ENCODE measurements at places on chromosomes 7 and 10.

- no peak for DNase-seq
Measured at GRCh38 chr10:43857206-43857930, 208.7 kb upstream of the ZNF32 start.

DNA sequence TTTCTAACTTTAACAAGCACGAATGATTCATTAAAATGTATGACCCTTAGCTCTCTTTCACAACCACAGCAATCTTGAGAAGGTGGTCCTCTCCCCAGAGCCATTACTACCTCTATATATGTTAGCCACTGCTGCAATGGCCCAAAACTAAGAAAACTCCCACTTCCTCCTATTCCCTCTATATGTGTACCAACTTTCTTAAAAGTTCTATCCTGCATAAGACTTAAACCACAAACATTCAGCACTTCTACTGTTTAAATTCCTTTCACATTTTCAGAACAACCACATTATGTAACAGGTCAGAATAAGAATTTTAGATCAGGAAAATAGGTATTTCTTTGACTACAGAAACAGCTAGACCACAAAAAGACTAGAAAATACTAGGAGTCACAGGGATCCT lies 36.2 kb downstream of the WASL start:
- DNase-seq: no peak

- no peak for DNase-seq
Measured at GRCh38 chr10:30821994-30822692, 192.6 kb upstream of the LYZL2 start.

DNA sequence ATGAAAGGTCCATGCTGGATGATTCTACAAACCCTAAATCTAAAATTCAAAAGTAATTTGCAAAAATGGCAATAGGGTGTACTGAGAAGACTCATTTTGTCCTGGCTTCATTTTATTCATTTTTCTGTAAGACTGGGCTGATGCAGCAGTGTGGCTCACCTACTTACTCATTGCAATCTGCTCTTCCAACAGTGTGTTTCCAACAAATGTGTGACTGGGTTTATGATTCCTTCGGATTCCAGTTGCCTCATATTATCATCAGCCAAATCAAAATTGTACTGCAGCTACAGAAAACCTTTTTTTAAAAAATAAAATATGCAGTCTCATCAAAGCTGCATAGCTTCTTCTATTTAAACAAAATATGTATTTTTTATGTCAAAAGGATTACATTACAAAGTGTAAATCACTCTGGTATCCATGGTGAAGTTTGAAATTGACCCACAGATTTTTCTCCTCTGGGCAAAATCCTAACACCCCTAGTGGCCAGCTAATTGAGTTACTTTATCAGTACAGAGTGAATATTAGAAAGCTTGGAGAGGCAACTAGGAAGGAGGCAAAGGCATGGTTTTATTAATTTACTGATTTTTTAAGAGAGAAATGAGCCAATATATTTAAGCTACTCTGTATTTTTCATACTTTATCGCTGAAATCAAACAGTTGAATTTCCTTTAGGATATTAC lies 390.3 kb downstream of the MAGI2 start:
- DNase-seq: no peak

GRCh38 chr7:2313450-2314208 lies 612 bp downstream of the SNX8 start:
- DNase-seq: no peak

DNA sequence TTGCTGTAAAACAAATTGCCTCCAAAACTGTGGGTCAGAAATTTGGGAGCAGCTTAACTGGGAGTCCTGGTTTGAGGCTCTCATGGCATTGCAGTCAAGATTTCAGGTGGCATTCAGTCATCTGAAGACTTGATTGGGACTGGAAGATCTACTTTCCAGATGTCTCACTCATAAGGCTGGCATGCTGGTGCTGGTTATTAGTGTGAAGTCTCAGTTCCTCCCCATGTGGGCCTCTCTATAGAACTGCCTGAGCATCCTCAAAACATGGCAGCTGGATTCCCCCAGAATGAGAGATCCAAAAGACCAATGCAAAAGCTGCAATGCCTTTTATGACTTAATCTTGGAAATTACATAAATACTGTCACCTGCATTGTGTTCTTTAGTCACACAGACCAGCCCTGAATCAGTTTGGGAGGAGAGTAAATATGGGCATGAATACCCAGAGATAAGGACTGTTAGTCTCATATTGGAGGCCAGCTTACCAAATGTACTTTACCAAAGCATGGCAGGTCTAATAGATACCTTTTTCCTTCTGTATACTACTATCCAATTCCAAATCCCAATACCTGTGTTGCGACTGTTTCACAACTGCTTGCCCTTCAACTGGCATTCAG lies 6.5 kb upstream of the HERPUD2 start:
- no peak for DNase-seq

GRCh38 chr10:8026349-8027259 lies 27.9 kb upstream of the GATA3 start:
- no peak for DNase-seq

DNA sequence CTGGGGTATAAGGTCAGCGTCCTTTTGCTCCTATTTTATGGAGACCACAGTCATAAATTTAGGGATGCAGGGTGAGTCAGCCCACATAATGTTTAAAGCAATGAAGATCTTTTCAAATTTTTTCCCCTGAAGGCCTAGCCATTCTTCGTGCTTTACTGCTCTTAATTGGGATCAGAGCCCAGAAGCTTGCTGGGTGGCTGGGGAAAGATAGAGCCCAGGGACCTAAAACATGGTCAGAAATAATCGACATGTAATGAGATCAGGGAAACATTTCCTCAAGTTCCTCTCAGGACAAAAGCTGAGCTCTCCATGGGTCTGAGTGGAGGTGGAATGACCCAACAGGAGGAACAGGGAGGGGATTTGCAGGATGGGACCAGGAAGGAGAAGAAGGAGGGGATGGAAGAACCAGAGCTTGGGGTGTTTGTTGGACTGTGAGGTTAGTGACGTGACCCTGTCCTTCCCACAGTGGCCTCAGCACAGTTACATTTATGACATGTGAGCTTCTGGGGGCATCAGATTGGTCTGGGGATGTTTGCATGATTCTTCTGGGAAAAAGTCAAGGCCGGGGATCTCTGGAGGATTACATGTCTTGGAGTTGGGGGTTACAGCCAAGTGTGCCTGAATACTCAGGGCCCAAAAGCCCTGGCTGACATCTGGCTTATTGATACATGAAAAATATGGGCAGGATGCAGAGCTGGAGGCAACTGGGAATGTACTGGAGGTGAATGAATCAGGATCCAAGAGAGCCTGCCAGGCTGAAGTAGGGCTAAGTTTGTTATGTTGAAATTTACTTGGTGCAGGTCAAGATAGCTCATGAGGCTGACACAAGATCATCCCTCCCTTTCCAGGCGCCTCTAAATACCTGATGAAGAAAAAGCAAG lies 477.9 kb downstream of the RPS24 start:
- DNase-seq: no peak

- no peak for DNase-seq
Measured at GRCh38 chr10:106780632-106781031, 383.9 kb downstream of the SORCS1 start.

GRCh38 chr10:48215486-48216203 lies 58.9 kb downstream of the FRMPD2 start:
- DNase-seq: peak; percentile 23

GRCh38 chr7:131212114-131212513 lies 115.6 kb upstream of the MKLN1 start:
- no peak for DNase-seq

- peak; percentile 16 for DNase-seq
Measured at GRCh38 chr10:32005050-32005449, 51.2 kb downstream of the KIF5B start.

DNA sequence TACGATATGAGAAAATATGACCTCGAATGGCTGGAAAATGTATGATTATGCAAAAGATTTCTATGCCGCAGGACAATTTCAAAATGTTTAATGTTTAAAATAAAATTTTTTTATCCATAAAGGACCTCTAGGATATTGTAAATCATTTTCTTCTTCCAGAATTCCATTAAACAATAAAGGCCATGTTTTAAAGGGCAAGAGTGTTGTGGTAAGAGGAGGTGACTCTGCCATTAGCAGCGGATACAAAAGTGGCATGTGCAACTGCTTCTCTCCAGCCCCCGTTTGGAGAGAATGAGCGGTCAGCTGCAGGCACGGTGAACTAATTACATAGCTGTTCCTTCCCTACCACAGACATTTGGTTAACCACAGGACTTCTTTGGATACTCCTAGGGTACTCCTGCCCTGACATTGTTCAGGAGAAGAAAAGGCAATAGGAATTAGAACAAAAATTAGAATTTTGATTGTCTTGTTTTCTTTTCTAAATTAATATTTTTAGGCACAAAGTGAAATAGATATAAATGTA lies 63.8 kb downstream of the HBP1 start:
- DNase-seq: no peak

DNA sequence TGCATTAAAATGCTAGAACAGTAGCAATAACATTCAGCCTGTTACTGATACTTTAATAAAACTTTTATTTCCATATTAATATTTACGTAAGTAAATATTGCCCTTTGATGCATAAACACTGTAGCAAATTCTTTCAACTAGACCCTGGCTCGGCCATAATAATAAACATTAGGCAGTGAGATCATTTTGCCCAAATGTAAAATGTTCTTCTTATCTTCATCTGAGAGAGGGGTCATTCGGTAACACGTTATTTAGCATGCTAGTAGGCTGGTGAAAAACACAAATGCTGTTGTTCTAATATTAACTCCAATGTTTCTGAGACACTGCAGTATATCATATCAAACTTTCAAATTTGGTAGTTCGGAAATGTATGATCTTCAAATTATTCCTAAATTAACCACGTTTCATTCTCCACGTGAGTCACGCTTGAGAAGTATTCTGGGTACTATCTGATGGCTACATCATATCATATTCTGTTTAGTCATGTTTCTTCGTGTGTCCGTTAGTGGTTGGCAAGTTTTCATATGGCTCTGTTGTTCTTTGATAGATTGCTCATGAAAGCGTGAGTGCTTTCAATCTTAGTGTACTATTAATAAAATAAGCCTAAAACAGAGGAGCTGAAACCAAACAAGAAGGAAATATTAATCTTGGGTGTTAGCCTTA lies 145.8 kb downstream of the NSUN6 start:
- no peak for DNase-seq

- no peak for DNase-seq
Measured at GRCh38 chr7:25408876-25409275, 180.6 kb upstream of the NPVF start.

GRCh38 chr10:126110489-126111180 lies 214.3 kb downstream of the FANK1 start:
- no peak for DNase-seq

DNA sequence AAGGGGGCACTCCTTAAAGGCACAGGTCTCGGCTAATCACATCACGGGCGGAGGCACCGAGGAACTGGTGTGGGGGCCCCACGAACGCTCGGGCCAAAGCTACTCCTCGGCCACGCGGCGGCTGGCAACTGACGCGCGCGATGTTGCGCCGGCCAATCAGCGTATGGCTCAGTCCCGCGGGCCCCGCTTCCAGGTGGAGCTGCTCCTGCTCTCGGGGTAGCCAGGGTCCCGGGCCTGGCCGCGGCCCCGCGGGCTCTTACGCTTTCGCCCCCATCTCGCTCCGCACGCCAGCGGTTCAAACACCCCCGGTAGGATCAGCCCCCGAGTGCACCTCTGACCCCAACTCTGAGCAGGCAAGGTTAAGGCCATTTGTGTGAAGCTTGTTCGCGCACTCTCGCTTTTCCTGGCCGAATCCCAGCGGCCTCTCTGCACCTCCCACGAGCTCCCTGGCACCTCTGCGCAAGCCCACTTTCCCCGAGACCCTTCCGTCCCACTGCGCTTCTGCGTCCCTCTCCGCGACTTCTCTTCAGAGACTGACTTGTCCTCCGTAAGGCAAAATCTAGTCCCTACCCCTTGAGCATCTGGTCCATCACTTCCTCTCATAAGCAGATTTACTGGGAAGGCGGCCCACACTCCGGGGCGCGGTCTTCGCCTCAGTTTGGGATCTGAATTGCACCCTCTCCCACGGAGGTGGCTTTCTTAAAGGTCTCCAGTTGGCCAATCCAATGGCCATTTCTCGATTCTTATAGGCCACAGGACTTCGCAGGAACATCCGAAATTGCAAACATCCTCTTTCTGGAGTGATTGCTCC lies 200.9 kb upstream of the TBX20 start:
- no peak for DNase-seq

GRCh38 chr7:77808517-77808916 lies 9.9 kb downstream of the PHTF2 start:
- DNase-seq: no peak

- DNase-seq: no peak
Measured at GRCh38 chr10:45509491-45509890, 135.5 kb downstream of the ALOX5 start.

DNA sequence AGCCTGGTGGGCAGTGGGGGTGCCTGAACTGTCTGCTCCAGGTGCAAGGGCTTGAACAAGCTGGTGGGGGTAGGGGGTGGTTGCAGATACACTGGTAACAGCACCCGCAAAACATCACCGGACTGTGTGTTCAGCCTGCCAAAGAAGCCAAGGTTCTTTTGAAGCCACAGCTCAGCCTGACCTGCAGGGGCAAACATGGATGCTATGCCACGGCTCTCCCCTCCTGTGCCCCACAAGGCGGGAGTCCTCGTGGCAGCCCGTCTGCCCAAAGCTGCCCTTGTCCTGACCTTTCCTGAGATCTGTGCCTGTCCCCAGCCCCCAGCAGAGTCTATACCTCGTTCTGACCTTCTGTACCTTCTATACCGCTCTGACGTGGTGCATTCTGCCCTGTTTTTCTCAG lies 285.7 kb downstream of the GLRX3 start:
- DNase-seq: no peak

DNA sequence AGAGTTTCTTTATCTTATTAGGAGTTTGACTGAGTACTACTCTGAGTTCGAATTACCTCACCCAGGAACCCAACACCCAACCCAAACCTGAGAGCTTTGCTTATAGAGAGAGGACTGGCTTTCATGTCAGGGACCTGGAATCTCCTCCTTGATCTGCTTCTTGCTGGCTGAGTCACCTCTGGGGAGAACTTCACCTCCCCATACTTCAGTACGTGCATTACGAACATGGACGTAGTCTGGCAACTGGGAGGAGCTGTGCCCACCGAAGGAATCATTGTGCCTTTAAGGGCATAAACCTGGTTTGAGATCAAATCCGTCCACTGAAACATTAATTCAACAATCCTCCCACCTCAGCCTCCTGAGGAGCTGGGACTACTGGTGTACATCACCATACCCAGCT lies 12.2 kb upstream of the PSAP start:
- DNase-seq: no peak

- no peak for DNase-seq
Measured at GRCh38 chr10:76942628-76943416, 694.8 kb downstream of the KCNMA1 start.
